ENCODE measurements at places on chromosomes 5 and 9. TPM values are rescaled to one million over a fixed set of nuclear protein-coding genes. Genes with fewer than 3 reads are reported as not detected.

GRCh38 chr9:123631862-123632261 lies 275.9 kb downstream of the CRB2 start:
- no peak for DNase-seq

DNA sequence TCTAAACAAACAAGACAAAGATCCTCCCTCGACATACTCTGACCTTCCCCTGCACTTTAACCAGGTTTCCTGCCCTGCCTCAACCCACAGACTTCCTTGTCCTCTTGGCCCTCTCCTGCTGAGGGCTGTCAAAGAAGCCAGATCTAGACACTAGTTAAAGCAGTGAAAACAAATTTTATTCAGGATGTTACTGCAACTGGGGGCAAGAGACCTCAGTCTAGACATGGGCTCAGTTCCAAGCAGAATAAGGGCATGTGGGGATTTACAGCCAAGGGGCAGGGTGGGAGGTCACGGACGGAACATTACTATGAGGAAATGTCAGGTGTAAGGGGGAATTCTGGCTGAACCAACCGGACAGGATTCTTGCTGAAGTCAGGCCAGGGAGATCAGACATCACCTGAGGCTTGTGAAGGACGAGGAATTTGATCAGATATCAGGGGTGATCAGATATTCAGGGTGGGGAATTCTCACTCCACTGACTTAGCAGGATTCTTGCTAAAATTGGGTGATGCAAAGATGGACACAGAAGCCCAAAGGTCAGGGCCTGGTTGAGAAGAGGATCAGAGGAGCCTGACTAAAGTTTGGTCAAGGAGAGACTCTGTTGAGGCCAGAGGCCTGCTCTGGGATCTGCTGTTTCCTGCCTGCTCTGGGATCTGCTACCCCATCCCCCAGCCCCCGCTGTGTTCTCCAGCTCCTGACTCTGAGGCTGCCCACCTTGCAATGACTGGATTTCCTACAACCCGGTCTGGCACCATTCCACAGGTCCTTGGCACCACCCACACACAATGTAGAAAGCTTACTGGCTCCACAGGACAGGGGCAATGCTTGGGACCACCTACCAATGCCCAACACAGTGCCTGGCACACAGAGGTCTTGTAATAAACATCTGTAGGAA lies 21.5 kb downstream of the GABBR2 start:
- DNase-seq, result no peak

- no peak for DNase-seq
Observed at GRCh38 chr9:114824110-114824509, 18.3 kb upstream of the TNFSF15 start.

Gene OR1J2
- total RNA-seq, result not detected

DNA sequence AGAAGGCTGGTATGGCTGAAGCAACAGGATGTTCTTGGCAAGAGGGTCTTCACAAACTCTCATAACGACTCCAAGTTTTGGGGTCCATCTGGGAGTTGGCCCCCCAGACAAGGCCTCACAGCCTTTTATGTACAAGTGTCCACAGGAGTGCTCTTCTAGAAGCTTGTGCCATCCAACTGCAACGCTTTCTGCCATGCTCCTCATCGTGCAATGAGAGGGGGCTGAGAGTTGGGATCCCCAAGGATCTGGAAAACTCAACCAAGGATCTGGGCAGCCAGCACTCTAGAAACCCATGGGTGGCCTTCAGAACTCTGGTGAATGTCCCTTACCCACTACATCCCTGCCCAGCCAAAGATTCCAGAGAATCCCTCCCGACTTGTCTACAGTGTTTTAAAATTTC lies 8.5 kb upstream of the AMBP start:
- DNase-seq, result no peak

- DNase-seq, result no peak
Observed at GRCh38 chr9:17082343-17083064, 52.3 kb upstream of the CNTLN start.

DNA sequence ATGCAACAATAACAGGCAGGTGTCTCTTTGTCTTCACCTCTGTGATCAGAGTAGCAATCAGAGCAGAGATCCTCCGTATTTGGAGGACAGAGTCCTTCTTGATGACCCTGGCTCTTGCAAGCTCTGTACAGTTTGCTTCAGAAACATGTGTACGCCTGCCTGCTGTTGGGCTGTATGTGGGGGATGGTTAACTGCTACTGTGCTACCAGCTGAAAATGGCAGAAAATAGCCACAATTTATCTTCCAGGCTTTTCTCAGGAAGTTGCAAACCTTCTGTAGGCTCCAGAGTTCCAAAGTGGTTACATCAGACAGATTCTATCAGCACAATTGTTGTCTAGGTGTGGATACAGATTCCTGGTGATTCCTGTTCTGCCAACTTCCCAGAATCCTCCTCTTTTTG lies 35.5 kb downstream of the DDX46 start:
- DNase-seq, result no peak

DNA sequence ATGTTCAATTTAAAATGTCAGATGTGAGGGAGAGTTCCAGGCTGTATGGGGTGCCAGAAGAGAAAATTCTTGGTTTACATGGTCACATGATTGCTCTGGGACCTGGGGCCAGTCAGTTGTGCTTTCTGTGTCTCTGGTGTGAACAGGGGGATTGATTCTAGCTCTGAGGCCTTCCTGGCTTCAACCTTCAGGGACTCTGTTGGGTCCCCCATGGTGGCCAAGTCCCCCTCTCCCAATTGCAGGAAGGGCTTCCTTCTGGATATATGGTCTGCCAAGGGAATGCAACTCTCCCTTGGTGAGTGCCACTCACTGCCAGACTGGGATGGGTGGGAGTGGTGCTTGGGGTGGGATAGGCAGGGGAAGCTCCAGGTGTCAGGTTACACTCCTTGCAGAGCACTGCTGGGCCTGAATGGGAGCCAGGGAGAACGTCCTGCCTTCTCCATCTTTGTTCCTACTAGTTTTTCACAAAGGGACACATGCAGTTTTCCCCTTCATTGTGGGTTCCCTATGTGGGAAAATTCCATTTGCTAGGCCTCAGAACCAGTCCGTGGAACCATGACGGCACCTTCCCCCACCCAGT lies 153.2 kb downstream of the MELK start:
- no peak for DNase-seq

Gene PLCXD3
- 1.1 TPM for total RNA-seq

GRCh38 chr5:90418214-90418613 lies 8.7 kb upstream of the CETN3 start:
- no peak for DNase-seq

DNA sequence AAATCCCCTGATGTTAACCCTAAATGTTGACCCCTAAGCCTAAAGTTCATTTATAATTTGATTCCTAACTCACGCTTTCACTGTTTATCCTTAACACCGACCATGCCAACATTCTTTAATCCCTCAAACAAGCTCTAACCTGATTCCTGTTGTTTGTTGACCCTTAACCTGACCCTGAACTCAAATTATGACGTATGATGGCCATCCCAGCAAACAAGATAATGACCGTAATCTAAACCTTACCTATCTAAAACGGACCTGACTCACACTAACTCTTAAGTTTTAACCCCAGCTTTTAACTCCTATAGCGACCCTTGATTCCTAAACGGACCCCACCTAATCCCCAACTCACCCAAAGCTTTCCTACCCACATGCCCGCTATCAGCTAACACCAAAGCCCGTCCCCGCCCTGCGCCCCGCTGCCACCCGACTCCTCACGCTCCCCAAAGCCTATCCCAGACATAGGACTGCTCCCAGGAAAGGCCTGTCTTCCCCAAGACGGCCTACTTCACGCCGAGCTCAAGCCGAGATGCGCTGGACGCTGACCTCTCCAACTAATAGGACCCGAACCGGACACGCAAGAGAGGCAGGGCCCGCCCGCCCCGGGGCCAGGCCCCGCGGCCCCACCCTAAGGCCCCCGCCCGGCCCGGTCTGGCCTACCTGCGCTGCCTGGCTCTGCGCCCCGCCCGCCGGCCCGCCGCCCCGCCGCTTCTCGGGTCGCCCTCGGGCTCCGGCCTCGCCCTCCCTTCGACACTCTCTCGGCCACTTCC lies 395 bp downstream of the TLN1 start:
- no peak for DNase-seq

DNA sequence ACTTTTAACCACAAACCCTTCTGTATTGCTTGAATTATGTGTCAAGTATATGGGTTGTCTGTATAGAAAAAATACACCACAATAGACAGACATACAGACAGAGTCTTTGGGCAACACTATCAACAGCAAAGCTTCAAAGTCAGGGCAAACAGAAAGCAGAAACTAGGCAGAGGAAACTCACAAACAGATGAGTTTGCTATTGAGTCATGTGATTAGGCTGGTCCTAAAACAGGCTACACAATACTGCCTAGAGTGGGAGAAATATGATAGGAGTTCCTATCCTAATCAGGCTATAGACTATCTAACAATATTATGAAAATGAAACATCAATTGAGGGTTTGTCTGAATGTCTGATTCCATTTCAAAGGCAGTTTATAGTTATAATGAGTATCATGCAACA lies 156.4 kb downstream of the EDIL3 start:
- DNase-seq, result no peak

- no peak for DNase-seq
Observed at GRCh38 chr5:62450259-62450658, 37.7 kb downstream of the IPO11 start.

- DNase-seq, result no peak
Observed at GRCh38 chr5:33936004-33936380, 194 bp upstream of the RXFP3 start.

Gene TMC1
- not detected for total RNA-seq

DNA sequence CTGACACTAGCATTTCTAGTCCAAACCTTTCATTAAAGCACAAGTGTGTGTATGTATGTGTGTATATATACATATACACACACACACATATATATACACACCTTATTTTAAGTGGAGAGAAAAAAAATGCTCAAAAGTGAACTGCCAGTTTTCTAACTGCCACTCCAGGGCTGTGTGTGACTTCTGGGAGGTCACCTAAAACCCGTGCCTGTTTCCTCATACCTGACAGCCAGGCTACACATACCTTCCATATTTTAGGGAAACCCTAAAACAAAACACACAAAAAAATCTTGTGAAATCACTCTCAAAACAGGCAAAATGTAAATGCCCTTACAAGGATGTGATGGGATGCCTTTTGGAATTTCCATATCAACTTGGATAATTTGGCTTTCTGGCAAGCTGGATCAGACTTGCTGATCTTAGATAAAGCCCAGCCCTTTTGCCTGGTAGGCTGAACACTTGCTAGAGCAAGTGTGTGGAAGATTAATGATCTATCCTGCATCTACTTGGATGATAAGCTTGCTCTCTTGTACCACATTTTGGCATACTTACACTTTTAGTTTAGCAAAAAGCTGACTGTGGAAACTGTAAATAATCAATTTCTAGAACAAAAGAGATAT lies 127.8 kb downstream of the GNAQ start:
- no peak for DNase-seq

DNA sequence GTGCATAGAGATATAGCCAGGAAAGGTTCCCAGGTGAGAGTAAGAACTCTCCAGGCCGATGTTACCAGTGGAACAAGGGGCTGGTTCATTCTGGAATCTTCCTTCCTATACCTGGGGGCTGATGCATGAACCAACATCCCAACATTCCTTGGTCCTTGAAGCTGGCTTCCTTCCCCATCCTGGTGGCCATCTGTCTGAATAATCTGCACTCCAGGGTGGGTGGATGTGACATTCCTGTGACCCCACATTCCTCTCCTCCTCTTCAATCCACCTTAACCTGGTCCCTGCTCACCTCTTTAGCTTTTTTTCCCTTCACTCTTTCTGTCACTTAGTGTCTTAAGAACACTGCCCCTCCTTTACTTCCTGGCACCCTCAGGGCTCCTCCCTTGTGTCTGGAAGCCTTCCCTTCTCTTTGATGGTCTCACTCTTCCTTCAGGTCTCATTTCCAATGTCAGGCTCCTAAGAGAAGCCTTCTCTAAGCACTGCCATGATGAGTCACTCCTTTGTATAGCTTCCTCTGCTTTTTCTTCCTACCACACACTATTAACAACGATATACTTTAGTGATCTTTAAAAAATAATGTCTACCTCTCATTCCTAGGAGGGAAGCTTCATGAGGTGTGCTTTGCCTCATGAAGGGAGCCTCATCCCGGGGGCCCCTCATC lies 80.3 kb downstream of the BOD1 start:
- no peak for DNase-seq

DNA sequence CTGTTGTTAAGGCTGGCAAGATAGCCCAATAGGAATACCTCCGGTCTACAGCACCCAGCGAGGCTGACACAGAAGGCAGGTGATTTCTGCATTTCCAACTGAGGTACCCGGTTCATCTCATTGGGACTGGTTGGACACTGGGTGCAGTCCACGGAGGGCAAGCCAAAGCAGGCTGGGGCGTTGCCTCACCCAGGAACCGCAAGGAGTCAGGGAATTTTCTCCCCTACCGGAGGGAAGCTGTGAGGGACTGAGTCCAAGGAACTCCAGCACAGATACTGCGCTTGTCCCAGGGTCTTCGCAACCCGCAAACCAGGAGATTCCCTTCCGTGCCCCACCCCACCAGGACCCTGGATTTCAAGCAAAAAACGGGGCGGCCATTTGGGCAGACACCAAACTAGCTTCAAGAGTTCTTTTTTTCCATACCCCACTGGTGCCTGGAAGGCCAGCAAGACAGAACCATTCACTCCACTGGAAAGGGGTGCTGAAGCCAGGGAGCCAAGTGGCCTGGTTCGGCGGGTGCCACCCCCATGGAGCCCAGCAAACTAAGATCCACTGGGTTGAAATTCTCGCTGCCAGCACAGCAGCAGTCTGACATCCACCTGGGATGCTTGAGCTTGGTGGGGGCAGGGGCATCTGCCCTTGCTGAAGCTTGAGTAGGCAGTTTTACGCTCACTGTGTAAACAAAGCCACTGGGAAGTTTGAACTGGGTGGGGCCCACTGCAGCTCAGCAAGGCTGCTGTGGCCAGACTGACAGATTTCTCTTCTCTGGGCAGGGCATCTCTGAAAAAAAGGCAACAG lies 647.2 kb downstream of the BNC2 start:
- DNase-seq, result no peak

Gene ADAMTS16
- total RNA-seq, result 0.50 TPM
